Activated naive CD4-positive, alpha-beta T cell treated with anti-CD3 and anti-CD28 coated beads, Interleukin-2, amount 10 ng/mL, durations not matched to agents 7 days and 5 days (primary cell): ENCODE measurements at places on chromosomes 2 and 18.

DNA sequence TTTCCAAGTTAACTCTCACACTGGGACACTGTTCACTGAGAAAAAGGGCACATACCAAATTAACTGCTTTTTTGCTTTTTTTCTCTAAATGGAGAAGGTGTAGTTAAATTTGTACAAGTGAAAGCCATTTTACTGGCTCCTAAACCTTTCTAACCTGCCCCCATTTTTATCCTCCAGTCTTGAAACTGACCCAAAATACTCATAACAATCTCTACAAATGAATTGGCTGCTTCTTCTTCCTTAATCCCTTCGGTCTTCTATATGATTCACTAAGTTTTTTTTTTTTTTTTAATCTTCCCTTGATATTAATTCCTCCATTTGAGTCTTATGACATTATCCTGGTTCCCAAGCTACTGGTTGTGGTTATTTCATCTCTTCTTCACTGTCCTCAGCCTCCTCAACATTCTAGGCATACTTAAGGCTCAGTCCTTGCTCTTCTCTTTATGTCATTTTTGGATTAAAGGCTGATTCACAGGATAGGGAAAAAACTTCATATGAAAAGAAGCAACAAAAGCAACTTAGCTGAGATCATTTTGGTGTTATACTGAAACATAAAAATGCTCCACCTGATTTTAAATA, 19.8 kb downstream of the ORC2 start:
- no peak for DNase-seq

DNA sequence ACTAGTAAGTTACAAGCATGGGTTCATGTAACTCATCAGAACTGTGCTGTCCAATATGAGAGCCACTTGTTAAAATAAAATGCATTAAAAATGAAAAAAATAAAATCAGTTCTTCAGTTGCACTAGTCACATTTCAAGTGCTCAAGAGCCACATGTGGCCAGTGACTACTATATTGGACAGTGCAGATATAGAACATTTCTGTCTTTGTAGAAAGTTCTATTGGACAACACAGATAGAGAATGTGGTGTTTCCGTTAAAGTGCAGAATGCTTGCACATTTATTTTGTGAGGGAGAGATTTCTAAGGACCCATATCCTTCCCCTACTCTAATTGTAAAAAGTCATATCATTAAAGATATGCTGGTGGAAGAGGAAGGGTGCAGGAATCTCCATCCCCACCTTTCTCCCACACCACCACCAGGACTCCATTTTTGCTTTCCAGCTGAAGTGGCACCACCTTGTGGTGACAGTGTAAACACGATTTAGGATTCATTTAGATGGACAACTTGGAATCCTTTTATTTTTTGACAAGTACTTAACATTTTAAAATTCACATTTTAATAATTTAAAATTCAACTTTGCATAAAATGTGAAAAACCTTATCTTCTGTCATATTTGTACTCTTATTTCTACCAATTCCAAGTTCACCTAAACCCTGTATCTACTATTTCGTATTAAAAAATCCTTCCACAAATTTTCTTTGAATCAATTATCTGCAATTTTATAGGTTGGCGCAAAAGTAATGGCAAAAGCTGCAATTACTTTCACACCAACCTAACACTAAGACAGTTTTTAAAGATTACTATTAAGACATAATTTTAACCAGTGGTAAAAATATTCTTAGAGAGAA, 9.4 kb upstream of the CD302 start:
- DNase-seq, result peak; percentile 21

GRCh38 chr18:25563346-25563745, 211.4 kb upstream of the ZNF521 start:
- DNase-seq, result no peak

- DNase-seq, result no peak
These were observed 128.7 kb downstream of the TXNL1 start for GRCh38 chr18:56509656-56510055.

GRCh38 chr2:201955231-201955630, 78.4 kb upstream of the FZD7 start:
- DNase-seq, result no peak

- no peak for DNase-seq
These were observed 54.3 kb upstream of the RBM44 start for GRCh38 chr2:237744270-237744612.

DNA sequence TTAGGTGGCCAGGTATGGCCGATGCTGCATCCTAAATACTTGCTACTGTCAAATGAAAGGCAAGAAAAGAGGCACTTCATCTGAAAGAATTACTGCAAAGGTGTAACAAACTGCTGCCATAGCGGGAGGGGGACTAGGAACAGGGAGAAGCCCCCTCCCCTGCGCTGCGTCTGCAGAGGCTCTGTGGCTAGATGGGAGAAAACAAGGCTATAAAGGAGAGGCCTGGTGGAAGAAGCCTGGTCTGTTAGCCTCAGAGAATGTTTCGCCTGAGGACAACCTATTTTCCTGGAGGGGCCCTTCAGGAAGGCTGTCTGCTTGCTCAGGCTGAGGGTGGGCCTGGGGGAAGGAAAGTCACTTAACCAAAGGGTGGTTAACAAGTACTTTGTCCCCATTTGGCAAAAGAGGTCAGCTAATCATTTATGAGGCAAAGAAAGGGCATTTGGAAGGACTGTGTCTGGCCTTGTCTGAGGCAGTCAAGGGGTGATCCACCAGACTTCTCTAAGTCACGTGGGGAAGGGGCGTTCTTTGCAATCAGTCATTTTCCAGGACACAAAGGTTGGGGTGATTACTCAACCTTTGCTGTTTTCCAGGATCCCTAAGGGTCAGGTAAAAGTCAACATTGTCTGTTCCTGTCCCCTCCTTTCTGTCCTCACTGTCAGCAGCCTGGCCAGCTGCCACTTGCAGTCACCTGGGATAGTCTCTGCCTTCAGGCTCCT, 103.0 kb upstream of the TMEM200C start:
- DNase-seq, result no peak

DNA sequence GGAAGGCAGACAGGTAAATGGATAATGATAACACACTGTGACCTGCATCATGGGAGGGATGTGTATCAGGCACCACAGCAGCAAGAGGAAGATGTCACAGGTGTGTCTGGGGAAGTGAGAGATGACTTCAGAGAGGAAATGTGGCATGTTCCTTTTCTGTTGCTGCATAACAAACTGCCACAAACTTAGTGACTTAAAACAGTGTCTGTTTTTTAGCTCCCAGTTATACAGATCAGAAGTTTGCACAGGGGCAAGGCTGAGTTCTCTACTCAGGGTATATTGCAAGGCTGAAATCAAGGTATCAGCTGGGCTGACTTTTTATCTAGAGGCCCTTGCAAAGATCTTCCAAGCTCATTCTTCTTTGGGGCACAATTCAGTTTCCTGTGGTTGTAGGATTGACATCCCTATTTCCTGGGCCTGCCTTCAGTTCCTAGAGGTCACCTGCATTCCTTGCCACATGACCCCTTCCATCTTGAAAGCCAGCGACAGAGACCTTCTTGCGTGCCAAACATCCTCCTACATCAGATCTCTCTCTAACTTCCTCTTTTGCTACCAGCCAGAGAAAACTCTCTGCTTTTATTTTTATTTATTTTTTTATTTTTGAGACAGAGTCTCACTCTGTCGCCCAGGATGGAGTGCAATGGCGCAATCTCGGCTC, 2.1 kb upstream of the MAP3K2 start:
- DNase-seq, result peak; percentile 33

DNA sequence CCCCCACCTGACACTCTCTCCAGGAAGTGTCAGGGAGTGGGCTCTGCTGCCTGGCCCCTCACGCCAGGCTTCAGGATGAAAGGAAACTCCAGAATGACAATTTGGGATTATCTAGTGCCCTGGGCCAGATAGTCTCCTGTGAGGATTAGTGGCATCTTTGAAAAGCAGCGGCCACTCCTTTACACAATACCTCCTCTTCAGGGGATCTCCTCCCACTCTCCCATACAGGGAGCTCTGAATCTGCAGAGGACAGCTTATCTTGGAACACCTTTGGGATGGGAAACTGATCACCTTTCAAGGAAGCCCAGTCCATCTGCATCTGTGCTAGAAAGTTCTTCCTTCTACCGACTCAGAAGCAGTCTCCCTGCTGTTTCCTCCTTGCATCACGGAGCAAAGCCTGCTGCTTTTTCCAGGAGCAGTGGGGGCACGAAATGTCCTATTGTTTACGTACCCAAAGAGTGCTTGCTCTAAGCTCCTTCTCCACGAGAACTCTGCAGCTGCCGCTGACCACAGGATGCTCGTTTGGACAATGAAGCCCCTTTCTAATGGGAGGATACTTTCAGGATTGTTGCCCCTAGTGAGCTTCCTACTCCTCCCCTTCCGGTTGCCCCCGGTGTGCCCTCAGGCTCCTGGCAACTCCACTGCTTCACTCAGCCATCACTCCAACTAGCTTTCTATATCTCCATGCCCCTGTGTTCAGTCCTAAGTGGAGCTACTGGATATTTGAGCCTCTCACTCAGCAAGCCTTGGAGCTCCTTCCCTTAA, 31.5 kb downstream of the SIX3 start:
- DNase-seq, result no peak

- DNase-seq, result peak; percentile 19
These were observed 13.2 kb downstream of the ADRA2B start for GRCh38 chr2:96103187-96103601.

GRCh38 chr2:124805060-124805459, 780.0 kb downstream of the CNTNAP5 start:
- DNase-seq, result no peak

GRCh38 chr18:75439348-75439747, 11.8 kb upstream of the SMIM21 start:
- DNase-seq, result no peak

DNA sequence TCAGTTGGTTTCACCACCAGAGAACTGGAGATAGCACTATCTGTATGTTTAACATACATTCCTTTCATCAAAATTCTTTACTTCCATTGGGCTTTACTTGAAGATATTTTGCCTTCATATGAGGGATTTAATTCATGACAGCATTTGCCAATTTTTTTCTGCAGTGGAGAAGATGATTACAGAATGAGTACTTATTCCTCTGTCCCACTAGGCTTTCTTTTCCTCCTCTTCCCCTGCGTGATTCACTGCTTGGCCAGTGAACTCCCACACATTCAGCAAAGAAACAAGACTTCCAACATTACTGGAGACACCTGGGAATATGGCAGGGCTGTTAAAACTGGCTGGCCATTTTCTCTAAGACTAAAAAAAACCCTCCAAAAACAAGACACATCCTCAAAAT, 425.8 kb upstream of the KCNH7 start:
- DNase-seq, result no peak

GRCh38 chr2:24842081-24843050, 49.1 kb downstream of the CENPO start:
- DNase-seq, result no peak
